ENCODE measurements at places on chromosomes 3 and 15.

- no peak for DNase-seq
Observed at GRCh38 chr3:160641665-160642309, 35.2 kb upstream of the ARL14 start.

- no peak for DNase-seq
Observed at GRCh38 chr3:112048911-112049310, 14.4 kb downstream of the TMPRSS7 start.

DNA sequence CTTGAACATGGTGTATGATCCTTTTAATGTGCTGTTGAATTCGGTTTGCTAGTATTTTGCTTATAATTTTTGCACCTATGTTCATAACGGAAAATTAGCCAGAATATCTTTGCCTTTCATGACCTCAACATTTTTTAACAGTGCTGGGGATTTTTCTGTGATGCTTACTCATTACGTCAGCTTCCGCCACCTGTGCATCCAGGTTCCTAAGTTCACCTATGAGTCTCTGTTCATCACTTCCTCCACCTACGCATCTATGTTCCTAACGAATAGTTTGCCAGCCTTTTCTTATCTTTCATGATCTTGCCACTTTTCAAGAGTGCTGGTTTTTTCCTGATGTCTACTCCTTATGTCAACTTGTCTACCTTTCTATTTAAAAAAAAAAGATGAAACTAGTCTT lies 16.5 kb downstream of the AADACL2 start:
- DNase-seq, result no peak

DNA sequence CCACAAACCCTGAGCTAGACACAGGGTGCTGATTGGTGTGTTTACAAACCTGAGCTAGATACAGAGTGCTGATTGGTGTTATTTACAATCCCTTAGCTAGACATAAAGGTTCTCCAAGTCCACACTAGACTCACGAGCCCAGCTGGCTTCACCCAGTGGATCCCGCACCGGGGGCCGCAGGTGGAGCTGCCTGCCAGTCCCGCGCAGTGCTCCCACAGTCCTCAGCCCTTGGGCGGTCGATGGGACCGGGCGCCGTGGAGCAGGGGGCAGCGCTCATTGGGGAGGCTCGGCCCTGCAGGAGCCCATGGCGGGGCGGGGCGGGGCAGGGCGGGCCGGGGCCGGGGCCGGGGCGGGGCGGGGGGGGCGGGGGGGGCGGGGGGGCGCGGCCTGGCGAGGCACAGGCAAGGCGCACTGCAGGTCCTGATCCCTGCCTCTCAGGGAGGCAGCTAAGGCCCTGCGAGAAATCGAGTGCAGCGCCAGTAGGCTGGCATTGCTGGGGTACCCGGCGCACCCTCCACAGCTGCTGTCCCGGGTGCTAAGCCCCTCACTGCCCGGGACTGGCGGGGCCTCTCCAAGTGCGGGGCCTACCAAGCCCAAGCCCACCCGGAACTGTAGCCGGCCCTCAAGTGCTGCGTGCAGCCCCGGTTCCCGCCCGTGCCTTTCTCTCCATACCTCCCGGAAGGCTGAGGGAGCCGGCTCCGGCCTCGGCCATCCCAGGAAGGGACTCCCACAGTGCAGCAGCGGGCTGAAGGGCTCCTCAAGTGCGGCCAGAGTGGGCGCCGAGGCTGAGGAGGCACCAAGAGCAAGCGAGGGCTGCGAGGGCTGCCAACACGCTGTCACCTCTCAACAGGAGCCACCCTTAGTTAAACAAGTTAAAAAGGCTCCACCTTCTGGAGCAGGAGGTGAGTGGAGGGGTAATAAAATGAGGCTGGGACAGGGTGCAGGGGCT lies 9.8 kb upstream of the TMEM40 start:
- no peak for DNase-seq

DNA sequence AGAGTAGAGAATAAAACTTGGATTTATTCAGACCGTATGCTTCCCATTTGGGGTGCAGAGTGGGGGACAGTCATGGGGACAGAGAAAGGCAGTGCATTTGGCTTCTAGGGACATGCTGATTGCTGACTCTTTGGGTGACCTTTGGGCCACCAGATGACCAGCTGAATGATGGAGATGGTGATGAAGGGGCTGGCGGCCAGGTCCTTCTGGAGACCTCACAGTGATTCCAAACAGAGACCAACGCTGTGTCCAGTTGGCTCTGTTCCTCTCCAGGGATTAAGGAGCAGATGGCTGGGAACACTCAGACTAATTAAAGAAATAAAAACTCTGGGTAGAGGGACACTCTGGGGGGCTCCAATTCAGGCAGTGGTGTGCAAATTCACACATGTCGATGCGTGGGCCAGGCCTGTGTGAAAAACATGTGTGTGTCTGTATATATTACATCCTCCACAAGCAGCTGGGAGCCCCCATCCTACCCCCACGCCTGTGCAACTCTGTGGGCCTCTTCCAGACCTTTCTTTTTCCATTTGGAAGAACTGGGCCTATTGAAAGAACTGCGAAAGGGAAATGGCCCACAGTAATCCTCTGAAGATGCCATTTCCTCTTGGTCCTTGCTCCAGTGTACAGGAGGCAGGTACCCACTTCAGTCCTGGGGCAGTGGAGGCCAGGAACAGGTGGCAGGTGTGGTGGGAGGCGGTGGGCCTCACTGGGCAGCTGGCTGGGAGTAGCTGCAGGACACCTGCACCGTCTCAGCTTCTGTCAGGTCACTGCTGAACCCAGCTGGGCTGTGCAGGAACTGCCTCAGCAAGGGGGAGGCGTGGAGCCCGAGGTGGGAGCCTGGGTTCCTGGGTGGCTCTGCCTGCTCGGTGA lies 8.9 kb downstream of the XIRP1 start:
- no peak for DNase-seq

- no peak for DNase-seq
Observed at GRCh38 chr3:141285570-141285969, 53.9 kb downstream of the PXYLP1 start.

GRCh38 chr3:32972482-32973146 lies 21.2 kb downstream of the CCR4 start:
- DNase-seq, result no peak

GRCh38 chr3:48413611-48414010 lies 16.3 kb downstream of the PLXNB1 start:
- no peak for DNase-seq

- DNase-seq, result no peak
Observed at GRCh38 chr3:17175187-17175807, 290.5 kb downstream of the PLCL2 start.

- DNase-seq, result no peak
Observed at GRCh38 chr15:101551696-101552591, 62.4 kb upstream of the PCSK6 start.

DNA sequence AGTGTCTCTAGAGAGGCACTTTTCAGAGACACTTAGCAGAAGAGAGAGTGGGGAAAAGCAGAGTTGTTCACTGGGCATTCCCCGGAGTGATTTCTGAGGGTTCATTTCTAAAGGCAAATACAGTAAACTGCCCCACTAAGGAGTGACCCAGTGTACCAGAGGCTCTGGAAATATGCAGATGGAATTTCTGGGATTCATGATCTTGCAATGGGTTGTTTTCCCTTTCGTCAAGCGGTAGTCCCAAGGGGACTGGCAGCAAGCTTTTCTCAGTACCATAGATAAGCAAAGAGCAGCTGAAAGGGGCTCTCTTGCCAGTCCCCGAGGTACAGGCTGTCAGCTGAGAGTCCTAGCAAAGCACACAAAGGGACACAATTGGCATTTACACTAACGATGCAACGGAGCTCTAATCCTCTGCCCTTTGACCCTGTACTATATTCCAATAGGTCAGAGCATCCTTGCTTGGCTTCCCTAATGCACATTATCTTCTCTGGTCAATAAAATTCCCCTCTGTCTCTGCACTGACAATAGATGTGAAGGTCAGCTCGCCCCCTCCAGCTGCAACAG lies 155.6 kb downstream of the SEMA6D start:
- no peak for DNase-seq

GRCh38 chr15:27870320-27870719 lies 228.8 kb downstream of the OCA2 start:
- DNase-seq, result no peak

DNA sequence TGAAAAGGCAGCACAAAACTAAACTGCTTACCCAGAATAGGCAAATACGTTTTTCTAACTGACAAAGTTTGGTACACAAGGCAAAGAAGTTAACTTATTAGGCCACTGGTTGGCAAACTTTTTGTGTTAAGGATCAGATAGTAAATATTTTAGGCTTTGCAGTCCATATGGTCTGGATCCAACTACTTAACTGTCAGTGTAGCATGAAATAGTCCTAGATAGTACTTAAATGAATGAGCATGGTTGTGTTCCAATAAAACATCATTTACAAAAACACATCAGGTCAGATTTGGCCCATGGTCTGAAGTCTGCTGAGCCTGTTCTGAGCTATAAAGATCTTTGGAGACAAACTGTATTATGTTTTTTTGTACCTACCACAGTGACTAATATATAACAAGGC lies 136.9 kb downstream of the PCCB start:
- DNase-seq, result no peak

DNA sequence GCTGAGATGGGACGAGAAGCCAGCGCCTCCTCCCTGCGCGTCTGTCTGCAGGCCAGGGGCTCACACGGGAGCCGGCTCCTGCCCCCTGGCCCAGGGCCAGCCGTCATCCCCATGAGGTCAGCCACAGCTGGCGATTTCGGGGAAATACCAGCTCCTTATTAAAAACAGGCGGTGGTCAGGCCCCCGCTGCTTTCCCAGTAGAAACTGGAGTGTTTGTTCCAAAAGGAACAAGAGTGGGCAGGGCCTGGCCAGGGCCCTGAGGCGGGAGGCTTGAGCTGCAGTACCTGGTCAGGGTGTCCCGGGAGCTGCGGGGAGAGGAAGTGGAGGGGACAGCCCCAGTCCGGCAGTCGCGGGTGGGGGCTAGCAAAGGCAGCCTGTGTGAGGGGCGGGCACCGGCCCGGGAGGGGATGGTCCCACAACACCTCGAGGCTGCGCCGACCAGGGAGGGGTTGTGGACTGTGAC lies 17.8 kb downstream of the MYL3 start:
- no peak for DNase-seq

DNA sequence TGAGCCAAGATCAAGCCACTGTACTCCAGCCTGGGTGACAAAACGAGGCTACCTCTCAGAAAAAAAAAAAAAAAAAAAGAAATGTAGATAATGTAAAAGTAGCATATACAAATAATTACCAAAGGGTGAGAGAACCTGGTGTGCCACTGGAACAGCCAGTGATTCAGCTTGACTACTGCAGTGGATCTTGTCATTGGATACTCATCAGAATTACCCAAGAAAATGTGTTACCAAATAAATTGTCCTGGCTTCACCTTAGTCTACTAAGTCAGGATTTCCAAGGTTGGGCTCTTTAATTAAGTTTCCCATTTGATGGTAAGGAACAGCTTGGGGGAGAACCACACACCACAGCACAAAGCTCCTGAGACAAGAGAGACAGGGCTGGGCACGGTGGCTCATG lies 1.5 kb downstream of the NICN1 start:
- no peak for DNase-seq

All from stimulated activated CD8-positive, alpha-beta memory T cell treated with anti-CD3 and anti-CD28 coated beads, Interleukin-4, amount 100 ng/mL, for 1 hour (primary cell).